AG10803 (cell line): ENCODE measurements at places on chromosomes 7 and 10.

- DNase-seq, result no peak
Observed at GRCh38 chr7:96080027-96080426, 241.9 kb downstream of the SLC25A13 start.

GRCh38 chr10:97087296-97087695 is 98.5 kb downstream of the SLIT1 start:
- DNase-seq, result no peak

DNA sequence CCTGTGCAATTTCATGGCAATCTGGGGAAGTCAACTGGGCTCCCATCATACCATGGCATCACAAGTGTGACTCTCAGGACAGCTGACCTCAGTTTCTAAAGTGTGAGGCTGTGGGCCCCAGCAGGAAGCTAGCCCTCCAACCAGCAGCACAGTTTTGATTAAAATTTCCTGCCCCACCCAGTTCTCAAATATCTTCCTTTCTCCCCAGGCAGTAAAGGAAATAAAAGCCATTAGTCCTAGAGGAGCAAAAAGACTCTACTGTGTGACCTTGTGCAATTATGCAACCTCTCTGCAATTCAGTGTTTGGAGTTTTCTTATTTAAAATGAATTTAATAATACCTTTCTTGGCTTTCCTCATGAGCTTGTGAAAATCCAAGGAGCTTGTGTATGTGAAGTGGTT is 143.1 kb upstream of the CDCA7L start:
- DNase-seq, result no peak

DNA sequence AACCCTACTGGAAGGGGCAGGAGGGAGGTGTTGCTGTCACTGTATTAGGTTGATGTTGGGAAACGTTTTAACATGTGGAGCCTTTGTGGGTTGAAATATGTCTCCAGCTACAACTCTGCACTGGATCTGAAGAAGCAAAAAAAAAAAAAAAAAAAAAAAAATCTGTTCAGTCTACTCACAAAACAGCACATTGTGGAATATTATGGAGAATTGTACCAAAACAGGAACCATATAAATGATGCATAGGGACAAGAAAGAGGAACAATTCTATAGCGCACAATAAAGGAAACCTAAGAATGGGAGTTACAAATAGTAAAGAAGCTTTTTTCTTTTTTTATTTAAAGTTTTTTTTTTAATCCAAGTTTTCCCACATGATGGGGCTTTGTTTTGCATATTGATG is 63.8 kb downstream of the CCSER2 start:
- no peak for DNase-seq

GRCh38 chr10:114547514-114547913 is 110.6 kb downstream of the ABLIM1 start:
- no peak for DNase-seq

- DNase-seq, result peak; percentile 84
Observed at GRCh38 chr10:16867556-16867955, 50.3 kb upstream of the RSU1 start.

GRCh38 chr7:4270941-4271715 is 411.0 kb upstream of the FOXK1 start:
- no peak for DNase-seq

DNA sequence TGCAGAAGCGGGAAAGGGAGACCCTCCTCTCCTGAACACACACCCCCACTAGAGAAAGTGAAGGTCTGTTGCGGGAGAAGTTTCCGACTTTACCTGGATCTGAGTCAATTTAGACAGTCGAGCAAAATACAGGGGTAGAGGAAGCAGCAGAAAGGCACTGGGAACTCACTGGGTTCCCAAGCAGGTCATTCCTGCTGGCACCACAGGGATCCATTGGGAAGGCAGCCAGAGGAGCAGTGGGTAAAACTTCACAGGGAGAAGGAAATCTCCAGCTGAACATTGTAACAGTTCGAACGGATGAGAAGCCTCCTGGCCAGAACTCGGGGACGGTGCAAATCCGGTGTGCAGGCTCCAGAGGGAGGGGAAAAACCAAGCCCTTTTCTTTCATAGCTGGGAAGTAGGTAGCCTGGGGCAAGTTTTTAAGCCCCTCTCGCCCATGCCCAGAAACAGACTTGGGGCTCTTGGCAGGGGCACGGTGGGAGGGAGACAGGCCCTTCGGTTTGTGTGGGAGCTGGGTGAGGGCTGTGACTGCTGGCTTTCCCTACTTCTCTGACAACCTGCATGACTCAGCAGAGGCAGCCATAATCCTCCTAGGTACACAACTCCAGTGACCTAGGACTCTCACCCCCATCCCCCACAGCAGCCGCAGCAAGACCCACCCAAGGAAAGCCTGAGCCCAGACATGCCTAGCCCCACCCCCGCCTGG is 51.9 kb downstream of the DDC start:
- no peak for DNase-seq
